PC-3 (cell line): ENCODE measurements at places on chromosomes 1 and 21.

- H3K36me3 ChIP-seq: no peaks in the 10 kb centered on the region
- H3K4me1 ChIP-seq: no peaks in the 10 kb centered on the region
- H3K4me3 ChIP-seq: no peak overlapping the region
Observed at GRCh38 chr1:200005165-200005564, 22.3 kb upstream of the NR5A2 start.

DNA sequence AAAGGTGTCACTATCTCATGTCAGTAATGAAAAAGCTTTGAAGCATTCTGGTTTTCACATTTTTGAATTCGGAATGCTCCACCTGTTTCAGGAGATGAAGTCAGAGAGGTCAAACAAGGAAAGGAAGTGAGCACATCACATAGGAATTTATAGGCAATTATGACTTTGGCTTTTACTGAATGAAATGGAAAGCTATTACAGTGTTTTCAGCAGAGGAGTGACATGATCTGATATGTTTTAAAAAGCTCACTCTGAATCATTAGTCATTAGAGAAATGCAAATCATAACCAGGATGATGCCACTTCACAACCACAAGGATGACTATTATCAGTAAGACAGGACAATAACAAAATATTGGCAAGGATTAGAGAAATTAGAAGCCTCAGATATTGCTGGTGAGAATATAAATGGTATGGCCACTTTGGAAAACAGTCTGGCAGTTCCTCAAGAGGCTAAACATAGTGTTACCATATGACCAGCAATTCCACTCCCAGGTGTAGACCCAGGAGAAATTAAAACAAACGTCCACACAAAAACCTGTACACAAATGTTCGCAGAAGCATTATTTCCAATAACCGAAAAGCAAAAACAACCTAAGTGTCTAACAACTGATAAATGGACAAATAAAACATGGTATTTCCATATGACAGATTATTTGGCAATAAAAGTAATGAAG, 7.5 kb downstream of the TAF1A start:
- peaks cover 39% of the 10 kb centered on the region for H3K4me1 ChIP-seq
- H3K4me3 ChIP-seq: peak overlapping the region; percentile 13
- H3K36me3 ChIP-seq: peaks cover 65% of the 10 kb centered on the region
- H3K27me3 ChIP-seq: no peaks in the 10 kb centered on the region

DNA sequence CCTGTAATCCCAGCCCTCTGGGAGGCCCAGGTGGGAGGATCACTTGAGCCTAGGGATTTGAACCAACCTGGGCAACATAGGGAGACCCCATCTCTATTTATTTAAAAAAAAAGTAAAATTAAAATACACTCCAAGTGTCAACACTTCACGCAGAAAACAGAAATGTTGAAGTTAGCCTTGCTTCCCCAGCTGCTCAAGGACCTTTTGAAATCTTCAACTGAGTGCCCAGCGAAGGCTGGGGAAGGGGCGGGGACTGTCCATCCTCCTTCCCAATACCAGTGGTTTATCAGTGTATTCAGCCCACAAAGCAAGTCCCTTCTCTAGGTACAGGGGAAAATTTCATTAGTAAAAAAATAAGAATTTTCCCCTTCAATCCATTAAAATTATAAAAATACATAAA, 2.2 kb upstream of the DNAJC28 start:
- H3K4me1 ChIP-seq: no peaks in the 10 kb centered on the region
- H3K27me3 ChIP-seq: no peaks in the 10 kb centered on the region
- no peaks in the 10 kb centered on the region for H3K36me3 ChIP-seq
- no peak for DNase-seq
- no peak overlapping the region for H3K27ac ChIP-seq

DNA sequence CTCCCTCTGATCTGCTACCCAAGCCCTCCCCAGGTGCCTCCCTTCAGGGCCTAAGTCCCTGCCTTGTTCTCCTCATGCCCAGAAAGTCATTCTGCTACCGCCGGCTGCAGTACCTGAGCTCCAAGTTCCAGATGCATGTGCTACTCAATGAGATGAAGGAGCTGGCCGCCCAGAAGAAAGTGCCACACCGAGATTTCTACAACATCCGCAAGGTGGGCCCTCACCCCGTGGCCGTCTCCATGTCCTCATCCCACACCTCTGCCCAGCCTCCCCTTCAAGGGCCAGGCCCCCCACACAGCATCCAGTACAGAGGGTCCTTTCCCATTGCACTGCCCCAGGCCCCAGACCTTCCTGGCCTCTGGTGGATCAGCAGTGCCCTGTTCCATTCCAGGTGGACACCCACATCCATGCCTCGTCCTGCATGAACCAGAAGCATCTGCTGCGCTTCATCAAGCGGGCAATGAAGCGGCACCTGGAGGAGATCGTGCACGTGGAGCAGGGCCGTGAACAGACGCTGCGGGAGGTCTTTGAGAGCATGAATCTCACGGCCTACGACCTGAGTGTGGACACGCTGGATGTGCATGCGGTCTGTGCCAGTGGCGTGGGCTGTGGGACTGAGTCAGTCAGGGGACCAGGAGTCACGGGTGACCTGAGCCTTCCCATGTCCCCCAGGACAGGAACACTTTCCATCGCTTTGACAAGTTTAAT, 8.2 kb downstream of the AMPD2 start:
- H3K36me3 ChIP-seq: peaks cover 32% of the 10 kb centered on the region
- H3K27ac ChIP-seq: no peak overlapping the region
- H3K4me1 ChIP-seq: no peaks in the 10 kb centered on the region
- no peaks in the 10 kb centered on the region for H3K27me3 ChIP-seq

DNA sequence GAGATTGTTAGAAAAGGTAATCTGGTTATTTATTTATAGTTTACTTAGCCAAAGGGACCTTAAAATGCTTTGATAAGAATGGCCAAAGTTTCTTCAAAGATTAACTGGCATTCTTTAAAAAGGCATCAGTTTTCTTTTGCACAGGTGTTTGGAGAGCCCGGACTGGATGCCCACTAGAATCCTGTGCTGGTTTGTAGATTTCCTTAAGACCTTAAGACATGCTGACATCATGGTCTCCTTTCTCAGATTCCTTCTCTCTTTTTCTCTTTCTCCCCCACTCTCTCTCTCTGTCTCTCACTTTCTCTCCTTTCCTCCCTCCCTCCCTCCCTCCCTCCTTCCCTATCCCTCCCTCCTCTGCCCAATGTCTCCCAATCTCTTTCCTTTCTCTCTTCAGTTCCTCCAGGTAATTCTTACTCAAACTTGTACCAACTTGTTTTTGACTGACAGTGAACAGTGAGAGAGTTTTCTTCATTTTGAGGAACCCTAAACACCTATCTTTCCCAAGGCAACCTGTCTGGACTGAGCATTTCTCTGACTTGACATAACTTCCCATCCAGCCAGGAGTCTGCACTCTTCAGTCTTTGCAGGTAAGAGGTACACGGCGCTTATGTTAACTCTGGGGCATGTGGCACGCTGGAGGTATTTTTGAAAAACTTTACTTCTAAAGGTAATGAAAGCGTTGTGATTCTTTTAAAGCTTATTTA, at the start of gene KCNJ15:
Gene KCNJ15 (plus strand): TSS at position 393 of the 704 bp plus-strand sequence. CDS start 42,271 bp downstream, outside the sequence.
- H3K27me3 ChIP-seq: no peaks in the 10 kb centered on the region
- H3K36me3 ChIP-seq: no peaks in the 10 kb centered on the region
- peaks cover 9% of the 10 kb centered on the region for H3K4me1 ChIP-seq
- DNase-seq: no peak

DNA sequence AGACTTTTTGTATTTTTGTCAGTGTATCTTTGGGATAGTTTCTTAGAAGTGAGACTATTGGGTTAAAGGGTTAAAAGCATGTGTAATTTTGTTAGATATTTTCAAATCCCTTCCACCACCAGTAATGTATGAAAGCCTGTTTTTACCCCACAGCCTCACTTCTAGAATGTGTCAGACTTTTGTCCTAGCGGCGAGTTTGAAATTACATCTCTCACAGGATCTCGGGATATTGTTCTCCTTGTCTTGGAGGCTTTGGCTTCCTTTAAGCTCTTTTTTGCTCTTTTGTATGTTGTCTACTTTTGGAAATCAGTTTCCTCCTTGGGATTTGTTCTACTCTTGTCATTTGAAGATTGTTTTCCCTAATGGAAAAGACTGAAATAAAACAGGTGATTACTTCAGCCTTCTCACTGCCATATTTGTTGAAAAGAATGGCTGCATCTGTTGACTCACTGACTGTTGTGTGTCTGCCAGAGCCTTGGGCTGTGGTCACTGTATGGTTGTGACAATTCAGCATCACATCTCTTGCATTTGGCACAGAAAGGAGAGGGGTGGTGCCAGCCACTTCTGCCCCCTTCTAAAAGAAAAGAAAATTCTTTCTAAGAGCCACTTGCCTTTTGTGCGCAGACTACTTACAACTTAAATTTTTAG, 22.6 kb downstream of the ST3GAL3 start:
- H3K4me1 ChIP-seq: no peaks in the 10 kb centered on the region
- no peaks in the 10 kb centered on the region for H3K36me3 ChIP-seq
- no peaks in the 10 kb centered on the region for H3K27me3 ChIP-seq
- no peak overlapping the region for H3K4me3 ChIP-seq
- DNase-seq: no peak
